ENCODE measurements at places on chromosomes 12 and 14.

DNA sequence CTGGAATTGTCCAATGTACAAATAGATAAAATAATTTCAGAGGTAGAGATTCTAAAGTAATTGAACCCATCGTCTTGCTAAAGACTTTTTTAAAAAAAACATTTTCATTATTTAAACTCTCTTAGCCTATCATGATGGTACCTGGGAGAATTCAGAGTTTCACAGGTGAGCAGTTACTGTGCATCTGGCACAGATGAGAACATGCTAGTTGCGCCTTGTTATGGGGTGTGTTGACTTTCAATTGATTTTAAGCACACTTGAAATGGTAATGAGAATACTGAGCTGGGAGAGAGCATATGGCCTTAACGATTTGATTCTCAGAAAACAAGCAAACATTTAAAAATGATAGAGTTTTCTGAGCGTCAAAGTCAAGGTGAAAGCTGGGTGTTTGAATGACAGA lies 66.6 kb downstream of the FLRT2 start:
- DNase-seq: no peak

DNA sequence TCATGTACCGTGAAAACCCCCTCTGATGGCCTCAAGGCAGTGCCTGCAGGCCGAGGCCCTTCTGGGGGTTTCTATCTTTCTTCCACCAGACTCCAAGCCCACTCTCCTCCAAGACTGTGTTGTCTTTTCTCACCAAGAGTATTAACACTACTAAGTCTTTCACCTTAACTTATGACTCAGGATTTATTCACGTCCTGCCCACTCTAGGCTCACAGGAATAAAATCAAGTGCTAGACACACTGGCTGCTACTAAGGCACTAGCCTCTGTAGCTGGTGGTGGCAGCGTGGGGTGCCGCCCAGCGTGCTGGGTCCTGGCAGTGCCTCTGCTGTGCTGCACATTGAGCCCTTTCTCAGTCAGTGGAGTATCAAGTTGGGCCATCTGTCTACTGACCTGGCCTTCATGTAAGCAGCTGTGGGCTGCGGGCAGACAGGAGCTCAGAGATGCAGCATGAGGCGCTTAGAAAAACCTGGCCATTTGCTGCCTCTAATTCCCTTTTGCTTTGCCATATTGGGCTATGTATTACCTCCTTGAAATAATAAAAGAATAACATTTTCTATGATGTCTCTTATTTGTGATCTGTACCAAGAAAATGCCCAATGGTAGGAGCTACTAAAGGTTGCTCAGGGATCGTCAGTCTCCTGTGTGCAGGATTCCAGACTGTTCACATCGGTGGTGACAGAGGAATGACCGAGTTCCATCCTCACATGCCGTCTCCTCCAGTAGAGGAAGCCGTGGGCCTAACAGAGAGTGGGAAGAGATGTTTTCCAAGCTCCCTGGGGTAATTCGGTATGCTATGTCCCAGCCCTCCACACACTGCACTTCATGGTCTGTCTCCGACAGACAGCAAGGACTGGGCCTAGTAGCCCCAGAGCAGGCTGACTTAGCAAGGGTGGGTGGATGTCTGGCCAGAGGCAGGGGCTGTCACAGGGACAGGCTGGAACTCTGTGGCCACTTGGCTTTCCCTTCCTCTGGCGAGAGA lies 39.9 kb downstream of the MAX start:
- no peak for DNase-seq

DNA sequence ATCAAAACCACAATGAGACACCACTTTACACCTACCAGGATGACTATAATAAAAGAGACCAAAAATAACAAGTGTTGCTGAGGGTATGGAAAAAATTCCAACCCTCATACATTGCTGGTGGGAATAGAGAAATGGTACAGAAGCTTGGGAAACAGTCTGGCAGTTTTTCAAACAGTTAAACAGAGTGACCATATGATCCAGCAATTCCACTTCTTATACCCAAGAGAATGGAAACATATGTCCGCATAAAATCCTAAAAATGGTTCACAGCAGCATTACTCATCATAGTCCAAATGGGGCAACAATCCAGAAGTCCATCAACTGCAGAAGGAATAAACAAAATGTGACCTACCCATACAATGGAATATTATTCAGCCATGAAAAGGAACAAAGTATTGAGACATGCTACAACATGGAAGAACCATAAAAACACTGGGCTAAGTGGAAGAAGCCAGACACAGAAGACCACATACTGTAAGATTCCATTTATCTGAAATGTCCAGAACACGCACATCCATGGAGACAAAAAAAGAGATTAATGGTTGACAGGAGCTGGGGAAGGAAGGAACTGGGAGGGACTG lies 44.5 kb downstream of the CHGA start:
- no peak for DNase-seq

DNA sequence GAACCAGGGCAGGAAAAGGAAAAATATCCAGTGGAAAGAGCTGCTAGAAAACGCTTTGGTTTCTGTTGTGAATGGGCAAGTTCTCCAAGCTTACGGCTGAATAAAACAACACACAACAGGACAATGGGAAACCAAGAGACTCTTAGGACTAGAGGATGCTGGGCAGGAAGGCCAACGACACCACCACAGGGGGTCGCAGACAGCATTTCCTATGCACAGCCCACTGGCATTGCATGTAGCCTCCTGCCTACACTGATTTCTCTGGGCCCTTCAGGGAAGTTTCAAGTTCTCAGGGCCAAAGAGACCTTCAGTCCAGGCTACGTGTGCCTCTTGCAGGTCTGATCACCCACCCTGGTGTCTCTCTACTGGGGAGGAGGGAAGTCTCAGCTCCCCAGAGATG lies 108.0 kb downstream of the RIMBP2 start:
- DNase-seq: no peak

GRCh38 chr12:119147847-119148448 lies 30.8 kb upstream of the HSPB8 start:
- no peak for DNase-seq

DNA sequence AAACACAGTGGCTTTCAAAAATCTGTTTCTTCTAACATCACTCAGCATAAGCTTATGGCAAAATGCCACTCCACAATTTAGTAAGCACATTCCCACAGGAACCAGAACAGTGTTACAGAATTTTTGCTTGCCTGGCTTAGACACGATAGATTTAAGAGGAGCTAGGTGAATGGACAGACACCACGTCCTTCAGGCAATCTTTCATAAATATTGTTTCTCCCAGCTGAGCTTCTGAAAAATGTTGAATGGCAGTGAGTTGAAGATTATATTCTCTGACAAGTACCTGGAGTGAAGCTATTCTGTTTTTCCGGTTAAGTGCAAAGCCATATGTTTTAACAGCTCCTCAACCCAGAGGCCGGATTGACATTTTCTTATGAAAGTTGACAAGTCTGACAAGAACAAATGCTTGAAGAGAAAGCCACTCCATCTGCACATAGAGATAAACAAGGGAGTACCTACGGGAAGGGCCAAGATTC lies 102.0 kb downstream of the FSCB start:
- no peak for DNase-seq

DNA sequence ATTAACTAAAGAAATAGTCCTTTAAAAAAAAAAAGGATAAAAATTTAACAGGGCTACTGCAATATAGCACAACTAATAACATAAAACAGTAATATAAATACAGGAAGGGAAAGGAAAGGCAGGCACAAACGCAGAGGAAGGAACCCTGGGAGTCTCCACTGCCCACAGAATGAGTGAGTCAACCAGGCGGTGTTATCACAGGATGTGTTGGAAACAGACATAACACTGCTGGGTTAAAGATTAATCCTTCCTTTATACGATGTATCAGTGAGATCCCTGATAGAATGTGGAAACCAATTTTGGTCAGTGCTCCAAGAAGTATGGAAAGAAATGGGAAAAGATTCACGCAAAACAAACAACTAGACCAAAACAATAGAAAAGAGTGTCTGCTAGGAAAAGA lies 47.9 kb downstream of the FGD6 start:
- no peak for DNase-seq

DNA sequence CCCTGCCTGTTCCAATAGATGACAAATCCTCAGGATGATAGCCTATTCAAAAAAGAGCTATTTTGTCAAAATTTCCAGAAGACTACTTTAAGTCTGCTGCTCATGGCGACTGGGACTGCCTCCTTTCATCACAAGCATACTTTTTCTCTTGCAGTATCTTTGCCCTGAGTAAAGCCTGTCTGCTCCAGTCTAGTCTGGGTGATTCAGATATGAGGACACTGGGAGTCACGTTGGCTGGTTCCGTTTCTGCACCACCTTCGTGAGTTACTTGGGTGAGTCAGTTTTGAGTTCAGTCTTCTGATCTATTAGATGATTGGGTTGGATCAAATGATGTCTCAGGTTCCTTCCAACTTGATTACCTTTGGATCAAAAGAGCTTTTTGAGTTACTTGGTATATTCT lies 301.3 kb upstream of the STXBP6 start:
- no peak for DNase-seq

- peak; percentile 87 for DNase-seq
Observed at GRCh38 chr12:8914716-8915526, 612 bp downstream of the PHC1 start.

GRCh38 chr12:39442831-39443080 lies 164 bp downstream of the KIF21A start:
- no peak for DNase-seq

DNA sequence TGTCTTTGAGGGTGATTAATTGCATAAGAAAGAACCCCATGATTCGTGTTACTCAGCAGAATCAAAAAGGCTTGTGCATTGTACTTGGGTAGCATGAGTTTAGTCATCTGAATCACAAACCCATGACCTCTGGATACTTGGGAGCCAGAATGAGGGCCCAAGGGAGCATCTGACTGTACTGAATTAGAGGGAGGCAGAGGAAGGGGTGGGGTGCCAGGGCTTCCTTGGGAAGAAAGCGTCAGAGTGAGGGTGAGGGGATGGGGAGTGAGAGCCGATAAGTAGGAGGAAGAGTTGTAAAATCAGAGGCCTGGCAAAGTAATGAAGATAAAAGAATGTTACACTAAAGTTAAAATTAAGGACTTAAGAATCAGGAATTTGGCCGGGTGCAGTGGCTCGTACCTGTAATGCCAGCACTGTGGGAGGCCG lies 29.8 kb downstream of the GPRC5D start:
- DNase-seq: no peak

- no peak for DNase-seq
Observed at GRCh38 chr12:120639771-120640721, at the start of gene CABP1. CABP1 (plus strand) TSS chr12:120640626; CDS start chr12:120640686, 60 bp downstream.

DNA sequence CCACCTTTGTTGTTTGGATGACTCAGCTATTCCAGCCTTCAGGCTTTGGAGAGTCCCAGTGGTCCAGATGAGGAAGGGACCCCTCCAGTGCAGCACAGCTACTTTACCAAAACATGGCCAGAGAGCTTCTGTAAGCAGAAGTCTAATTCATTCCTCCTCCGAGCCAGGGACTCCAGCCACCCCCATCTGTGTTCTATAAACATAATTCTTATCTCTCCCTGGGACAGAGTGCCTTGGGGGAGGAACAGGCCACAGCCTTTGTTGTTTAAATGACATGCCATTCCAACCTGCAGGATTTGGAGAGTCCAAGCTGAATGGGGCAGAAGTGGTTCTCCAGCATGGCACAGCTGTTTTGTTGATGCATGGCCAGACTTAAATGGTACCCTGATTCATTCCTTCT lies 994.0 kb downstream of the TRHDE start:
- DNase-seq: no peak

DNA sequence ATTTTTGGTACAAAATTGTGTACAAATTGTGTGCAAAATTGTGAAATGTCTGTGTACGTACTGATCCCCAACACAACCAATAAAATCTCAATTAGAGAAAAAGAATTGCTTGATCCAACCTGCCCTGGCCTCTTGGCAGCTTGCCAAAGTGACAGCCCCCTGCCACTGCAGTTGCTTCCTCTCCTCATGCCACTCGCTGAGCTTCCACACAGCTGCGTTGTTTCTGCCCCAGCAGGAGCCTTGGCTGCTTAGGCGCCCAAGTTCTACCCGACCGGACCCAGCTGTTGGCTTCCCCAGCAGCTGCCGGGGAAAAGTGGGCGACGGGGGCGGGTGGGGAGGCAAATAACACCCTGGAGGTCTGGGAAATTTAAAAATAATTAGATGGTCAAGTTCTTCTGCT lies 171.8 kb upstream of the ATF7IP start:
- no peak for DNase-seq

DNA sequence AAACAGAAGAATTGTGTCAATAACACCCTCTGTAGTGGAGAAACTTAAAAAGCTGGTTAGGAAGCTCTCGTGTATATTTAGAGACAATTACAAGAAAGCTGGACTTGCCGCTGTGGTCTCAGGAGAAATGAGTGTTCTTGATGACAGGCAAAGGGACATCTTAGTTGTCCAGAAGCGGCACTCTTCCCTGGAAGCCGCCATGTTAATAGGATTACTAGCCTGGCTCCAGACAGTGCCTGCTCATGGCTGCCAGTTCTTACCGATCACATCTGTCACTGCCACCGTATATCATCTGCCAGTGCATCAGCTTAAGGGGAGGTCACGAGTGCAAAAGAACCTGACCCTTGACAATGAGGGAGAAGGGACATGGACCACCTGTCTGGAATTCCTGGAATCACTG lies 48.9 kb downstream of the C14orf132 start:
- no peak for DNase-seq

DNA sequence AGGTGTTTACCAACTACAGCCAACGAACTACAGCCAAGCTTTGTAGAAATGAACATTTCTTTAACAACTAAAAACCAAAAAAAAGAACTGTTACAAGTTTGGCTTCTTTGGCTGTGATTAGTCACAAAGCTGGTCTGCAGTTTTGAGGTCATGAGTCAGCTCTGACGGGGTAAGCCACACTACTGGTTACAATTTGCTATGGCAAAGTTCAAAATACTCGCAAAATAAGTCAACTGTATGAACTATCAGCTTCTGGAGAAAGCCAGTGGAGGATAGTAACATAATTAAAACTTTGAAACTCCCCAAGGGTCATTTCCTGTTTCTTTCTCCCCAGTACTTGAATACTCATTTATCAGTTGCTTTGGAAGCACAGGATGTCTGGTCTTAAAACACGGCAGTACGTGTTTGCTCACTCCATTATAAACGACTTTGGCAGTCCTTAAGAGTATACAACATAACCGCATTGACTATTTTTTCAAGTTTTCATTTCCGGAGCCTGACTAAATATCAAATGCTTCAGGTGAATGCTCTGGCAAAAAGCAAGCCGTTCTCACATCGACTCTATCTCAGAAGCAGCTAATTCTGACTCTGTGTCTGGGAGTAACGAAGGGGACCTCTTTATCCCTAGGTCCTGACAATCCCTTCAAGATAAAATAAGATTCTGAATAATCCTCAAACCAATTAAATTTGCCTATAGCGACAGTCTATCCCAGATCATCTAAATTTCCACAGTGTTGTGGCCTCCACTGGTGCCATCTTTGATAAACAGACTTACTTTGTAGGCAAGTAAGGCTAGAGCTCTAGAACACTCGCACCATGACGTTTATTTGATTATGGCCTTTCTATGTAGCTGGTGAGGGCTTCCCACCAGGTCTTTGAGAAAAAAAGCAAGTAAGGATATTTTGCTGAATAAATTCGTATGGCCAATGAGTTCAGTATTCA lies 10.6 kb downstream of the PHLDA1 start:
- no peak for DNase-seq

DNA sequence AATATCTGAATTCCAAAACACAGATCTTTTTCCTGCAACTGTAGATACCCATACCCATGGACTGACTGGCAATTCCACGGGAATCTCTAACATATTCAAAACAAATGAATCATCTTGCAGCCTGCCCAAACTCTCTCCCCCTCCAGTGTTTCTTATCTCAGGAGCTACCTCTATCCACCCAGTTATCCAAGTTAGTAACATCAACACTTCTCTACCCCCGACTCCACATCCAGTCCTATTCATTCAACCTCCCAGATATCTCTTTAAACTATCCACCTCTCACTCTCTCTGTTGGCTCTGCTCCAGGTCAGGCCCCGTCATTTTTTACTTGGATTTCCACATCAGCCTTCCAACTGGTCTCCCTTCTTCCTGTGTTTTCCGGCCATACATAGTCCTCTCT lies 6.7 kb upstream of the KCNH5 start:
- DNase-seq: no peak
